ENCODE measurements at places on chromosomes 3 and 15.

GRCh38 chr15:90646662-90647305 lies 70.4 kb upstream of the BLM start:
- no peak for DNase-seq

GRCh38 chr3:58249358-58250092 lies 11.9 kb downstream of the ABHD6 start:
- DNase-seq: peak; percentile 22

DNA sequence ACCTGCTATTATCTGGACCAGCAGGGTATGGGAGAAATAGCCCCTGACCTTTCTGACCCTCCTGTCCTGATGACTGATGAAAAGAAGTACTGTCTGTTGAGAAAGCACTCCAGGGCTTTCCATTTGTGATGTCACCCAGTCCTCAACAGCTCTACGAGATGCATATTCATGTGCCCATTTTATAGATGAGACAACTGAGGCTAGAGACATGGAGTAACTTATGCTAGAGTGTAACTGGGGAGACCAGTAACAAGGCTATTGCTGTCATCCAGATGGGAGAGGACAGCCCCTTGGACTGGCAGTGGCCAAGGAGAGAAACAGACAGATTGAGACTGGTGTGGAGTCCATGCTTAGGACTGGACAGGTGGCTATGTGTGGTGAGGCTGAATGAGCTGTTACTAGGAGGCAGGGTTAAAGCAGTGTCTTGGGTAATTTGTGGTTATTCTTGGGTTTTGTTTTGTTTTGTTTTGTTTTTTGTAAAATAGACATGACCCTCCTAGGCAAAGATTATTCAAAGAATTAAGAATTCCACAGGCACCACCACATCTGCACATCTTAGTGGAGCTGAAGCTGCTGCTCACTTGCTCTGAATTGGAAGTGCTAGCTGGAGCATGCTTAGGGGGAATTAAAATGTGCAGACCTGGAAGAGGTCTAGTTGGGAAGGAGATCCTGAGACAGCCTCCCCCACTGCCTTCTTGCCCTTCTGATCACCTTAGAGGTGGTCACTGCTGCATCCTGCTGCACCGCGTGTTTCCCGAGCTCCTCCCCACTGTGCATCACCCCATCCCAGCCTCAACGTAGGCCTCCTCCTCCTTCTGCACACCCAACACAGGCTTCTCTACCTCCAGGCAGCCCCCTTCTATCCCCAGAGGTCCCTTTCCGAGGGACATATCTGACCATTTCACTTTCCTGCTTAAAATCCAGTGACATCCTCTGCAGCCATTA lies 8.4 kb downstream of the HRH1 start:
- no peak for DNase-seq

GRCh38 chr3:129644836-129645235 lies 38.4 kb upstream of the PLXND1 start:
- DNase-seq: no peak

GRCh38 chr3:155772801-155773200 lies 27.9 kb upstream of the PLCH1 start:
- DNase-seq: no peak

GRCh38 chr3:27507515-27508266 lies 23.5 kb upstream of the SLC4A7 start:
- no peak for DNase-seq

- no peak for DNase-seq
Observed at GRCh38 chr15:27412415-27412814, 441.4 kb downstream of the GABRG3 start.

GRCh38 chr15:76903251-76903681 lies 1.9 kb downstream of the SCAPER start:
- peak; percentile 12 for DNase-seq

DNA sequence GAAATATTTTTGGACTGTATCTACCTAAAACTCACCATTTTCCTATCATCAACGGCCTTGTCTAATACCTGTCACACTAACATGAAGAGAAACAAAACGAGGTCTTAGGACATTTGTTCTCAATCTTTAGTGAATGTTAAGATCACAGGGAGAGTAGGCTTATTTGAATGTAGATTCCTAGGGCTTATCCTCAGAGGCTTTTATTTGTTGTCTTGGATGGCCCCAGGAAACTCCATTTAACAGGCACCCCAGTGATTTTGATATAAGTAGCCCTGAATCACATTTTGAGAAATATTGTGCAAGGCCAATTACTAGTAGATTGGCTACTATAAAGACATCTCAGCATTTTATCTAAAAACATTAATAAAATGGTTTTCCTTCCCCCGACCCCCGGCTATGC lies 367.4 kb downstream of the GAP43 start:
- DNase-seq: no peak

DNA sequence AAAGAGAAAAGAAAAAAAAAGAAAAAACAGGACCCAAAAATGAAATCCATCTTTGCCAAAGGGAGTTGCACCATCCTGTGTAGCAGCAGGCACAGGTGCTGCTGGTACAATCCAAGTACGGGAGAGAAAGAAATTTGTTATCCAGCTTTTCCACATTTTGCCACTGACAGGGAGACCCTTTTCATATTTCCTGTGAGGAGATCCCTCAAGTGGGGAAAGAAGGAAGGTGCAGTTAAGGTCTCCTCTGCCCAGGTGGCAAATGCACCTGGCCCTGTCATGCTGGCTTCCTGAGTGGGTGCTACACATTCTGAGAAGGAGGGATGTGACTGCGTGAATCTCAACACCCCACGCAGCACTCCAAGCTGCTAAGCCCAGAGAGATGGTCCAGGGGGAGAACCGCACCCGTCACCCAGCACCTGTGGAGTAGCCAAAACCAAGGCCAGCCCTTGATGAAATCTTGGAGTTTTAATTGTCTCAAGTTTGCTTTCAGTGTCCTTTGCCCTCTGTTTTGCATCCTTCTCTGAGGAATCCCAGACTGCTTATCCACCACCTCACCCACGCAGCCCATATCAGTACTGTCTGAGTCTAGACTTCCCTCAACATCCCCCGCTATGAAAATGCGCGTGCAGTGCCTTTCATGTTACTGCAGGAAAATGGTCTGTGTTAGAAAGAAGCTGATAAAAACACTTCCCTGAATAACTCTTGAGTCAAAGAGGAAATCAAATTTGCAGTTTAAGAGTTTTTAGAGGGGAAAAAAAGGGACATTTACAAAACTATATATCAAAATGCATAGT lies 141.9 kb upstream of the THBS1 start:
- no peak for DNase-seq

DNA sequence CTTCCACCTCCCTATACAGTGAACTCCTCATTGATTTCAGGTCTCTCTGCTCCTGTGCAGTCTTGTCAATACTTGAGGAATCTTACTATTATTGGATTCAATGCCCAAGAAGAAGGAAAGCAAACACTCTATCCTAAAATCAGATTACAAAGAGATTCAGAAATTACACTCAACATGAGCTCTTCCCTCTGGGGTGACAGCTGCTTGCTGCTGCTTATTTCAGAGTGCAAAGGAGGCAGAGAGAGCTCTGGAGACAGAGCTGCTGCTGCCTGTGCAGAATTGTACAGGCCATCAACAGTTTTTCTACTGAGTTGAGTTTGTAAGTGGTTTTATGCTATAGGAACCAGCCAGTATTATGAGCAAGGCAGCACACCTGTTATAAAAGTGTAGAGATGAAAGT lies 7.1 kb downstream of the RYR3 start:
- DNase-seq: no peak

- no peak for DNase-seq
Observed at GRCh38 chr3:126924458-126924857, 58.5 kb upstream of the PLXNA1 start.

DNA sequence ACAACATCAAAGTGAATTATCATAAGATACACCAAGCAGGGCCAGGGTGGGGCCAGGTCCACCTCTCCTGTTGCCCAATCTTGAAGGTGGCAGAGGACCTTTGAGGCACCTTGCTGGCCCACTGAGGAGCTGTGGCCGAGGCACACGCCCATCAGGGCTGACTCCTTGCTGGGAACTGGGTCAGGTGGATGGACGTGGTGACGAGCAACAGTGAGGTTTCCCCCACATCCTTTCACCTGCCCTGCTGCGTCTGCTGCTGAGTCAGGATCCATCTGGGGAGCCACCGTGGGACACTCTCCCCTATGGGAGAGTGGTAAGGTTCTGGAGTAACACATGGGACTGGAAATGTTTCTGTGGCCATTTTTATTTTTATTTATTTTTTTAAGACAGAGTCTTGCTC lies 17.3 kb upstream of the FURIN start:
- DNase-seq: no peak

GRCh38 chr3:47022641-47023071 lies 43.2 kb downstream of the NBEAL2 start:
- peak; percentile 14 for DNase-seq

- DNase-seq: no peak
Observed at GRCh38 chr3:25495726-25496253, 67.7 kb downstream of the RARB start.

GRCh38 chr15:40072216-40072990 lies 33.4 kb upstream of the SRP14 start:
- DNase-seq: no peak
